Spinal cord (tissue), 10 donors: ENCODE measurements at places on chromosomes 16 and 17. TPM values are rescaled to one million over a fixed set of nuclear protein-coding genes. Genes with fewer than 3 reads are reported as not detected.

FZD2 gene
- total RNA-seq: 7.4 TPM

PLLP gene
- 20.9 TPM for total RNA-seq

CCL4L2 gene
- total RNA-seq: 10.4 TPM

RBBP6 gene
- total RNA-seq: 30.1 TPM
